ENCODE measurements at places on chromosomes 3 and 15.

- no peak for DNase-seq
Measured at GRCh38 chr3:29176501-29176900, 104.4 kb upstream of the RBMS3 start.

DNA sequence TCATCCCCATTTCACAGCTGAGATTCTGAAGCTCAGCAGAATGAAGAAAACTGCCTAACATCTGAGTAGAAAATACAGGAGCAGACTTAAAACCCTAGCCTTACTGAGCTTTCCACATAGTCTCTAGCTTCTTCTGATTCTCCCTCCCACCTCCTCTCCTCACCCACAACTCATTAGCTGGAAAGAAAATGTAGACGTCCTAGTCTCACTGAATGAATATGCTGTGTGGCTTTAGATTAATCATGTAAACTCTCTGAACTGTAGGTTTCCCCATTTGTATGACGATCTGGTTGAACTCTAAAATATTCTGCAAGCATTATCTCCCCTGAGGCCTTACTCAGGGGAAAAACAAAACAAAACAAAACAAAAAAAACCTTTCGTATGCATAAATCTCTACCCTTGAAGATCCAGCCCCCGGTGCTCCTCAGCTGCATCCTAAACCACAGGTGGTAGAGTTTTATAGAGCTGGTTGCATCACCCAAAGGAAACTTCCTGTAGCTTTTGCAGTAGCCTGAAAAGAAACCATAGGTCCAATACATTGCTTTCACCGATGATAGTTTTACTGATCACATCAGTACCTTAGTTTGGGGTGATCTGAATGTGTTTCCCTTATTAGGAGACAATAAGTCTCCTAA is 40.6 kb downstream of the FOXB1 start:
- DNase-seq = no peak

- peak; percentile 14 for DNase-seq
Measured at GRCh38 chr3:152183473-152183872, 85.3 kb upstream of the MBNL1 start.

DNA sequence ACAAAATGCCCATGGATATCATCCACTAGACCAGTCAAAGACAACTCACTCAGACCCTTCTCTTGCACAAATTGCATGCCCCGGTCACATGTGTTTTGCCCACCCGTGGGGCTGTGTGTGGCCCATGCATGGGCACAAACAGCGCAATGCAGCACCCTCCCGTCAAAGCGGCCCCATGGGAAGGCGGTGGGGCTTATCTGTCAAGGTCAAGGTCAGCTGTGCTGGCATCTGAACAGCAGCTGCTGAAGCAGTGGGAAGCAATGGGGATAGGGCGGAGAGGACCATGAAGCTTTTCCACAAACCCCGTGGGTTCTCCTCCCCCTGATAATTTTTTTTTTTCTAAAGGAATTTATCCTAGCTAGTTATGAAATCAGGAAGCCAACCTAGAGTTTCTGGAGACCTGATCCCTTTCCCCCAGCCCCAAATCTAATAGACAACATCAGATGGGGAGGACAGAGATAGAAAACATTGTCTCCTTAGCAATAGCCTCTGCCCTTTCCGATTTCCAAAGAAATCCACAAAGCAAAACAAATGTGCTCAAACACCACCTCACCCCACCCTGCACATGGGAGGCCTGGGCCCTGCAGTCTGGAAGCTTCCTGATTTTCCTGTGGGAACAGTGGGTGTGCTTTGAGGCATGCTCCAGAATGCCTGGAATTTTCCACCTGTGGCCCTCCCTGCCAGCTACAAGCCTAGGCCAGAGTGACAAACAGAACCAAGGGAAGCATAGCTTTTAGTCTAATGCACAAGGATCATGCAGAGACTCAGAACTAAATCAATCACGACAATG is 84.4 kb downstream of the BDH1 start:
- DNase-seq = no peak

- DNase-seq = no peak
Measured at GRCh38 chr3:125684199-125684598, 88.9 kb upstream of the OSBPL11 start.

DNA sequence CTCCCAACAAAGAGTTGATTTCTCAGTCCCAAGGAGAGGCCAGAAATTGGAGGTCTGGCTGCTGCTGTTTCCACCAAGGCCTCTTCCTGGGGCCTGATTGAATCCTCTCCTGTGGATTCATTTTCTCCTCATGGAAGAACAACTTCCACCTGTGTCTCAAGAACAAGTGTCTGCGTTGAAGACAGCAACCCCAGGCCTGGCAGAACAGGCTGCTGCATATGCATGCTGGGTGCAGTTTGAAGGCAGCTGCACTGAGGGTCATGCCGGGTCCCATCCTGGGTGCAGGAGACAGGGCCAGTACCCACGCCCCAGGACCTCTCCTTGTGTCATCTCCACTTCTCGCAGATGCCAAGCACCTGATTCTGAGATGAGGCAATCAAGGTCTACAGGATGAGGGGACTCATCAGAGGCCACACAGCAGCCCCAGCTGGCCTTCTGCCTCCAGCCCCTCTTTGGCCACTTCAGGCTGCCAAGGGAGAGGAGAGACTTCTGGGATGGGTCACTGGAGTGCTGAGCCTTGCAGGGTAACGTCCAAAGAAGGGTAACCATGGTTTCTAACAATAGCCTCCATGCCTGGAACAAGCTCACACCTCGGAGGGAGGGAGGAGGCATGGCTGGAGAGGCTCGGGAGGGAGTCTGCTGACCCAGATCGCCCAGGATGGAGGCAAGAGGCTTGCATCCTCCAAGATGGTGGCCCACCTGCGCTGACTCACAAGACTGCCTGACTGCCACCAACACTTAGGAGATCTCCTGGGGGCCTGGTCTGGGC is 30.0 kb downstream of the HCN4 start:
- no peak for DNase-seq

DNA sequence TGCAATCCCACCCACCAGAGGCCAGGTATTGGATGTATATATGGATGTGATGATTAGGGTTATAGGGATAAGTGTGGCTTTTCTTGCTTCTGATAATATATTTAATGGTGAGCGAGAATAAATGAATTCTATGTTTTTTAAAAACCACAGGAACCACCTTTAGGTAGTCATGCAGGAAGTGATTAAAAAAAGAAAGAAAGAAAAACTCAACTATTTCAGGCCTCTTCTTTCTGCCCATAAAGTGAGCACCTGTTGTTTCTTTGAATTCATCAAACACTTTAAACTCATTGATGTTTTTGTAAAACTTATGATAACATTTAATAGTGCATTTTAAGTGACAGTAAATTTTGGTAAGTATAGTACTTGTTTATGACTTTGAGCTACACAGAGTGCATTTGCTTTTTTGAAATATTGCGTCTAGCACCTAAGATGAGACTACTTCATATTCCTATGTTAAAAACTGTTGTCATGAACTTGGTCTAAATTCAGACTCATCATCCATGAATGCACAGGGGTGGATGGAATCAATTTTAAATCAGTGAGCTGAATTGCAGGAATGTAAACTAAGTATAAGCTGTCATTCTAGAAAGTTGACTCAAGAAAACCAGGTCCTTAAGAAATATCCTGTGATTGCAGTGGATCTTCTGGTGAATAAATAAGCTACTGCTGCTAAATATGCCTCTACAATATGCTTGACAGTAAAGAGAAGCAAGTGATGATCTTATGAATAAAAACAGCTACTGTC is 764.4 kb upstream of the NECTIN3 start:
- no peak for DNase-seq

GRCh38 chr15:41151451-41152005 is 35.4 kb upstream of the INO80 start:
- DNase-seq = no peak

- DNase-seq = peak; percentile 5
Measured at GRCh38 chr3:188749010-188749617, 422.7 kb upstream of the TPRG1 start.

DNA sequence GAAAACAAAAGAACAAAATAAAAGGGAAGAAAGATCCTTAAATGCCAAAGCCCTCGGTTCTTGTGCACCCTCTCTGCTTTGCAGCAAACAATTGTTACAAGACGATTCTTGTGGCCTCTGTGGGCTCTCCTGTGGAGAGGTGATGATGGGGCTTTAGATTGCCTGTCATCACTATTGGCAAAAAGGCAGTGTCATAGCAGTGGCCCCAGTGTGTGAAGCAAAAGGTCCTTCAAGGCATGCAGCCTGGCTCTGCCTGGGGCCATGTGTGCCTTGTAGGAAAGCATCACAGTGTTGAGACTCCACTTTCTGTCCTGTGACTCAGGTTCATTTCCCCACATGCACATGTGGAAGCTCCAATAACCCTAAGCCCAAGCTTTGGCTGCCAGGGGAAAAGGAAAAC is 43.7 kb downstream of the POC1A start:
- no peak for DNase-seq

- no peak for DNase-seq
Measured at GRCh38 chr3:177071496-177072156, 125.7 kb downstream of the TBL1XR1 start.

DNA sequence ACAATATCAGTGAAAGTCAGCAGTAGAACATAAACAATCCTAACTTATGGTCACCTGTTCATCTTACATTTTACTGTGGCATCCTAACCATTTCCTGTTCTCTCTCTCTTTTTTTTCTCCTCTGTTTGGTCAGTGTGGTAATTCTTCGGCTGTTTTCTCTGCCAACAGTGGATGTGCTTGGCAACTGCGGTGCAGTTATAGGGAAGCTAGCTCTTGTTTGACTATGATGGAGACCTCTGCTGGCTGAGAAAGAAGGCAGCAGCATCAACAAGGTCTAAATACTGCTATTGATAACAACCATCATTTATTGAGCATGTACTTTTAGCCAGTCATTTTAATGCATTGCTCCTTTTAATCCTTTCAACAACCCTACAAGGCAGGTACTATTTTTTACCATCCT is 723 bp upstream of the DRD3 start:
- DNase-seq = no peak

DNA sequence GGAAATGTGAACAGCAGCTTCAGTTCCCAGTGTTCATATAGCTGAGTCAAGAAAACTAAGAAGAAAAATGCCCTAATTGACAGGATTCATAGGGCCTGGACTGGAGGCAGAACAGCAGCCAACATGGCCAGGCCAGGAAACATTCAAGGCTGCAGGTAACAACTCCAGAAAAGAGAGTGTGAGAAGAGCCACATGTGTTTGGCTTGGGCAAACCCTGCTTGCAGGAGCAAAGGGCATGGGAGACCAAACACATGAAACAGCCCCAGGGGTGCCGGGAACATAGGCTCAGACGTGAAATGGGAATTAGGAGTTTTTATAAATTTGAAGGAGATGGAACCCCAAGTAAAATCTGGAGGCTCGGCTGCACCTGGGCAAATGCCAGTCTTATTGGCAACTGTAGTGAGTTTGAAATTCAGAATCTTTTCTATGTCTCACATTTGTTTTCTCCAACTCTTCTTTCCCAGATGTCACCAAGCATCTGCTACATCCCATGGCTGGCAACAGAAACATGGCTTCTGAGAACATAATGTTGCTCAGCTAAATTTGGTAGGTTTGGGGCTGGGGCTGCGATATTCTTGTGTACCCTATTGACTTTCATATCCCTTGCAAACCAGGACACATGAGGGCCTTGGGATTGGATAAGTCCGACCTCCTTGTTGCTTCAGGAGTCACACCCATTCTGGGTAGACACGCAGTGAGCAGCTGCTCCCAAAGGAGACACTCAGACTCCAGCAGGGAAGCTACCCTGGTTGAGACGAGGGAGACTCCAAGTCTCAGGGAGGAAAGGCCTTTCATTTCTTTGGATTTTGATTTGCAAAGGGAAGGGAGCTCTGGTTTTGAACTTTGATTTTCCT is 98.9 kb upstream of the CLSTN2 start:
- DNase-seq = no peak

GRCh38 chr3:160671231-160671630 is 5.7 kb upstream of the ARL14 start:
- DNase-seq = no peak

- no peak for DNase-seq
Measured at GRCh38 chr3:163671201-163671600, 1407.1 kb downstream of the SI start.

DNA sequence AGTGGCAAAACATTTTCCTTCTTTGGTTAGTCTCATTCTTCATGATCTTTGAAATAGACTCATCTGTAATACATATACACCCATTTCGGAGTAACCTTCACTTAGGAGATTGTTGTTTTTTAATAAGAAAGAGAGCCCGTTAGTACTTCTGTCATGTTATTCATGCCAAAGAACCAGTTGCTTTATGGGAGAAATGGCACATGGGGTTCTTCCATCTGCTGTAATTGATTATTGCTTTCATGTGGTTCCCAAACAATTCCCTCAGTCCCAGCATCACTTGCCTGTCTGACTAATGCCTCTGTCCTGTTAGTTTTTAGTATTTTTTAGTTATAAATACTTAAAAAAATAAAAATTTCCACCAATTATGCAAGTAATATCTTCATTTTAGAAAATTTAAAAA is 33.8 kb upstream of the FAH start:
- DNase-seq = no peak

- DNase-seq = no peak
Measured at GRCh38 chr3:189902230-189903186, 218.2 kb downstream of the P3H2 start.

DNA sequence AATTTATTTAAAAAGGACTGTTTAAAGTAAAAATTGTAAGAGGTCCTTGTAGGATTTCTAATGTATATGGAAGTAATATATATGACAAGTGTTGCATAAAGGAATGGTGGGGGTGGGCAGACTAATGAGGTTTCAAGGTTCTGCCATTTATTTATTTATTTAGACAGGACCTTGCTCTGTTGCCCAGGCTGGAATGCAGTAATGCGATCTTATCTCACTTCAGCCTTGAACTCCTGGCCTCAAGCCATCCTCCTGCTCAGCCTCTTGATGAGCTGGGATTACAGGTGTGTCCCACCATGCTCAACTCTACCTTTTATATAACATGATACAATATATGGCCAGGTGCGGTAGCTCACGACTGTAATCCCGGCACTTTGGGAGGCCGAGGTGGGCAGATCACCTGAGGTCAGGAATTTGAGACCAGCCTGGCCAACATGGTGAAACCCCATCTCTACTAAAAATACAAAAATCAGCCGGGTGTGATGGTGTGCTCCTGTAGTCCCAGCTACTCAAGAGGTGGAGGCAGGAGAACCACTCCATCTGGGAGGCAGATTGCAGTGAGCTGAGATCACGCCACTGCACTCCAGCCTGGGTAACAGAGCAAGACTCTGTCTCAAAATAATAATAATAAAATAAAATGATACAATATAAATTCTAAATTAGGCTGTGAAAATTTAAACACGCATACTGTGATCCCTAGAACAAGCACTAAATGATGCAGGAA is 33.8 kb upstream of the IGF2BP2 start:
- DNase-seq = no peak

GRCh38 chr3:46932455-46933225 is 43.9 kb downstream of the CCDC12 start:
- no peak for DNase-seq

GRCh38 chr3:40645883-40646282 is 121.1 kb downstream of the ZNF621 start:
- DNase-seq = no peak
